ENCODE measurements at places on chromosomes 7 and 10.

DNA sequence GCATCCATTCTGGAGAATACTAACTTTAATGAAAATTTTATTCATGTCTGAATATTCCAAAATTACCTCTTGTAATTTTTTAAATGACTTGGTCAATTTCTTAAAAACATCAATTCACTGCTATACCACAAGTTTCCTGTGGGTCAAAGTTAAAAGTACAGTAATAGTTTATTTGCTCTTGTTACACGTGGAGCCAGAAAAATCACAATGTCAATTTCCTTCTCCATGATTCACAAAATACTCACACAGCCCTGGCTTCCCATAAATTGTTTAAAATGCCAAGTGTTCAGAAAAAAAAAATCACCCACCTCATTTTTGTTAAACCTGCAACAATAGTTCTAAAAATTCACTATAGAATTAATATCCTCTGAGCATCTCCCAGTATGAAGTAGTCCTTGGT is 139.5 kb upstream of the GRM3 start:
- peak; percentile 55 for DNase-seq

- DNase-seq = no peak
Measured at GRCh38 chr10:95640891-95641315, 15.6 kb downstream of the ALDH18A1 start.

- DNase-seq = no peak
Measured at GRCh38 chr7:151551820-151552219, 32.1 kb upstream of the RHEB start.

DNA sequence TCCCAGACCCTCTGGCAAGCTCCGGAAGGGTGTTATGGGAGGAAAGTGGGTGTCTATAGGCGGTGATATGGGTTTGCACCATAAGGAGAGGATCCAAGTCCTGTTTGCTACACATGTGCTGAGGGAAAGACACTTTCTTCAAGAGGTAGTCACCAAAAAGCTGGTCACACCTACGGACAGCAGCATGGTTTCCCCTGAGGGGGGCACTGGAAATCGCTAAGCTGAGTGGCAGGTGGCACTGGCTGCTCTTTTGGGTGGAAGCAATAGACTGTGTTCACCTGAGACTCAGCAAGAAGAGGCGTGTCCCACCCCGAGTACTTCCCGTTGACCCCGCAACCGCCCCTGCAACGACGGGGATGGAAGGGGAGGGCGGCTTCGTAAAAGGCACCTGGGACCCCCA is 1.8 kb upstream of the FOXI2 start:
- DNase-seq = no peak

DNA sequence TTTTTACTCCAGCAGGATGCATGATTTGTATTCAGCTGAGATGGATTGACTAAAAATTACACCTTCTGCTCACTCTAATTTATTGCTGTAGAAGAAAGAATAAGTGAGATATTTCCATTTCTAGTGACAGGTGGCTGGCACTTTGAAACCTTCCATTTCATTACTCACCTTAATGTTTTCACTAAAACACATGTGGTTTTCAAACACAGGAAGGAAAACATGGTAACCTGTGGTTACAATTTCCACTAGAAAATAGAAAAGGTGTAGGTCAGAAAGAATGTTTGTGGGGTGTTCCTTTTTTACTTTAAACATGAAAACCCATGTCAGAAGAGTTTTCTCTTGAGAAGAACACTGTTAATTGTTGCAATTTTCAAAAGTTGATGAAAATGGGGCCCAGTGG is 12.0 kb upstream of the PRKCQ start:
- no peak for DNase-seq

DNA sequence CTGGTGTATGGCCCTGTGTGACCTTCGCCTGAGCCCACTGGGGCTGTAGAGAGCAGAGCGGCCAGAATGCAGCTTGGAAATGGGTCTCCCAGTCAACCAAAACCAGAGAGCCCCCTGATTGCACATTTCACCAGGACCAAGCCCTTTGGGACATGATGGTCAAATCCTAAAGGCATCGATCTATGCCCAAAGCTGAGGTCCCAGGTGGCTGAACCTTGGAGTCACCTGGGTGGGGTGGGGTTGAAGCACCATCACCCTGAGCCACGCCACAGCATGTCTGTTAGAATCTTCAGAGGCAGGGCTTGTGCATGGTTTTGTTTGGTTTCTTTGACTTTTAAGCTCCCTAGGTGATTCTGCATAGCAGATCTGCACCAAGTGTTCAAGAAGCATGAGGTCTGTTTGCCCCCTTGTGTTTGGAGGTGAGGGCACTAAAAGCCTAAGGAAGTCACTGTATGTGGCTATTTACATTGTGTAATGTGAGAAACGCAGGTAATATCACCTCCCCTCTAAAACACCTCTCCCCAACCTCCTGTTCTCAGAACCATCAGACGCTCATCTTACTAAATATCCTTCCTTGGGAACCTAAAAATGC is 9.6 kb downstream of the PKD1L1 start:
- DNase-seq = peak; percentile 44

- DNase-seq = no peak
Measured at GRCh38 chr7:148588168-148588567, 2.4 kb upstream of the C7orf33 start.

GRCh38 chr7:155683714-155684113 is 39.3 kb downstream of the RBM33 start:
- DNase-seq = no peak

- DNase-seq = peak; percentile 53
Measured at GRCh38 chr10:5283305-5284158, 81.2 kb upstream of the UCN3 start.

DNA sequence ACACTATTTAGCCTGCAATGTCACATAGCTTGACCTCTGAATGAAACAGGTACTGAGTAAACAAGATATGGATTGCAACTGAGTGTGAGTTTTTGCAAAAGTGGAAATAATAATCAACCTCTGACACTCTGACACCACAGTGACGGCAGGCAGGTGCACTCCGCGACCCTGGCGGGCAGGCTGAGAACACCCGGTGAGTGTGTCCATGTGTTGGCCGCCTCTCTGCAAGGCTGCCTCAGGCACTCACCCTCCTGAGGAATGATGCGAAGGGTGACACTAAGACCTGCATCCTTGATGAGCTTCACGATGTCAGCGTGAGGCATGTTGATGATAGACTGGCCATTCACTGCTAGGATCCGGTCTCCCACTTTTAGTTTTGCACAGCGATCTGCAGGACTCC is 336.2 kb downstream of the PHTF2 start:
- DNase-seq = no peak

GRCh38 chr10:33893506-33893905 is 559.0 kb upstream of the NRP1 start:
- DNase-seq = no peak

DNA sequence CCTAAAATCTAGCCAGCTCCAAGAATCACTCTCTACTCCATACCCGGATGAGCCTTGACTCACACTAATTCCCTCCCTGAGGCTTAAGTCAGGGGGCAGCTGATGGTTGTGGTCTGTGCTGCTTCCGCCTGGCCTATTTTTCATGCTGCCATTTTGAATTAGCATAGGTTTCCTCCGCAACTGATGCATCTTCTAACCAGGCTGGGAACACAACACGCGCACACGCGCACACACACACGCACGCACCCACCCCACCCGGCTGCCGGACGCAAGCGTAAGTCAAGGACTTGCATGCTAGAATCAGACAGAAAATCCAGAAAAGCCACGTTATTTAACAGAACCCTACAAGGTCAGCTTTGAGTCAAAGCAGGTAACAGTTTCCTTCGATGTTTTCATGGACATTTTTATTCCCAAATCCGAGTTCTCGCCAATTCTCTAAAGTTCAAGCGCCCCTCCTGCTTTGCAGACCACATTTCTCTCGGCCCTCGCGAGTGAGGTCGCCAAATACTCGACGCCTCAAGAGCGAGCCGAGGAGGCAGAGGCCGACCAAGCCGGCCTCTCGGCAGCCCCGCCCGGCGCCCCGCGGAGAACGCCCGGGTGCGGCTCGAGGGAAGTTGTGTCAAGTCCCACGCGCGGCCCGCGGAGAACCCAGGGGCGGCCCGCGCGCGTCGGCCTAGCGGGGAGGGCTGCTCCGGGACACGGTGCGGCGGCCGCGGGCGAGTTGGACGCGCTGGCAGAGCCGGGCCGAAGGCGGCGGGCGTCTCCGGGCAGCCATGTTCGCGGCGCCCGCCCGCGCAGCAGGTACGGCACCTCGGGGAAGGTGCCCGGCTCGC is 961 bp downstream of the SCRN1 start:
- DNase-seq = peak; percentile 51

GRCh38 chr7:149727899-149728476 is 45.4 kb downstream of the ZNF467 start:
- no peak for DNase-seq

DNA sequence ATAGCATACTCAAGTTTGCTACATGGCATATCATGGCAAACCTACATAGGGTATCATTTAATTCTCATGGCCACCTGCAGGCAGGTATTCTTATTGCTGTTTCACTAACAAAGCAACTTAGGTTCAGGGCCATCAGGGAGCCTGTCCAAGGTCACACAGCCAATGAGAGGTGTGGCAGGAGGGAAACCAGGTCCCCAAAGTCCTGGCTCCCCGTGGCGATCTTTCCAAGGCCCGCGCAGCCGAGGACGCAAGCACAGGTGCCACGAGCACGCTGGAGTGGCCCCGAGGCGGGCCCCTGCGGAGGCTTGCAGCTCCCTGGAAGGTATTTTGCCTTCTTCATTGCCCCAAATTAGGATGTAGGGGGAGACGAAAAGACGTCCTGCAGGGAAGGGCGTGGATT is 20.8 kb downstream of the PRKAG2 start:
- peak; percentile 19 for DNase-seq

All from PC-3 (cell line).